ENCODE measurements at places on chromosomes 3 and 15.
A peak's percentile ranks its signal among the peaks of the same experiment; 100 is the strongest.

GRCh38 chr3:99413504-99413903 is 224.9 kb upstream of the COL8A1 start:
- DNase-seq, result no peak

- DNase-seq, result no peak
Observed at GRCh38 chr15:82159922-82160321, 102.6 kb downstream of the EFL1 start.

DNA sequence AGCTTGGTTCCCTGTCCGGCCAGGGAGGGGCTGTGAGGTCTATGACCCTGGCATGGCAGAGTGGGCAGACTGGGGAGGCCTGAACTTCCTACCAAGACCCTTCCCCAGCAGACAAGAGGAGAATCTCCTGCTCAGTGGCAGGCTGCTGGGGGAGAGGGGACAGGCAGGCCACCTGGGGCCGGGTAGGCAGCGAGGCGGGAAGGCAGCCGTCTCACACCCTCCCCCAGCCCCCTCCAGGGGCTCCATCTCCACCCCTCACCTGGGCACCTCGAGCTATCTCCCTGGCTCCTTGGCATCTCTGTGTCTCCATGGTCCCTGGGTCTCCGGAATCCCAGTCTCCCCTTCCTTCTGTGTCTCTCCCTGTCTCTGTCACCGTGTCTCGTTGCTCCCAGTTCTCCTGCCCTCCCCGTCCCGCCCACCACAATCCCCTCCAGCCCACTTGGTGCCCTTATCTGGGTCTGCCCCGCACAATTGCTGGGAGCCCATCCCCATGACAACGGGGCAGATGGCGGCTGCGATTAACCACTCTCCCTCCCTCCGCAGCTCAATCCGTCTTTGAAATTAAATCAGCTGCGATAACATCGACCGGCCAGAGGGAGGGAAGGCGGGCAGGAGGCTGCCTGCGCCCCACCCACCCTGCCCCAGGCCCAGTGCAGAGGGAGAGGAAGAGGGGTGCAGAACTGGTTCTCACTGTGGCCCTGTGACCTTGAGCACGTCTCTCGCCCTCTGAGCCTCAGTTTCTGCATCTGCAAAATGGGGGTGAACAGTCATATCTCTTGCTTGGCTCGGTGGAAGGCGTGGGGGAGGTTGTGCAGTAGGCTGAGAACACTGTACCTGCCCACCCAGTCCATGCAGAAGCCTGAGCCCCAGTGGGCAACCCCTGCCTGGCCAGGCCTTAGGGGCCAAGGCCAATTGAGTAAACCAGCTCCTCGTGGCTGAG is 9.6 kb downstream of the DNAJB8 start:
- DNase-seq, result no peak

GRCh38 chr15:65956307-65956706 is 87.0 kb downstream of the RAB11A start:
- no peak for DNase-seq

GRCh38 chr3:52119099-52119498 is 35.1 kb downstream of the POC1A start:
- no peak for DNase-seq

GRCh38 chr15:33051528-33051927 is 143.0 kb downstream of the FMN1 start:
- DNase-seq, result no peak

DNA sequence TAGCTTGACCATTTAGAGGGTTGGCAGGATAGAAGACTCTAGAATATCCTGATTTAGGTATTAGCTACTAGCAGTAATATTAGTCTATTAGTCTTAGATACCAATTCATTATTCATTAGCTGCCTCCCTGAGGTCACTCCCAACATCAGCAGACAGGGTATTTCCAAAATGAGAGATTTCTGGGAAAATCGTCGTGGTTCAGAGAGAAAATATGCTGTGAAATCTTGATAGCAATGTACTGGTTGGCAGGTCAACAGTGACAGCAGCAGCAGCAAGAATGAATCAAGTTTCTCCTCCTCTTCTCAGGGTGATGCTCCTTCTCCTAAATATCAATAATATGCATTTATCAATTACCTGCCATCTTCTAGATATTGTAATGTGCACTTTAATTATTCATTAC is 41.3 kb upstream of the ROBO1 start:
- no peak for DNase-seq

- DNase-seq, result peak; percentile 57
Observed at GRCh38 chr3:196969660-196970546, 1.3 kb upstream of the PIGZ start.

GRCh38 chr15:77025941-77026411 is 31.1 kb downstream of the PSTPIP1 start:
- no peak for DNase-seq

DNA sequence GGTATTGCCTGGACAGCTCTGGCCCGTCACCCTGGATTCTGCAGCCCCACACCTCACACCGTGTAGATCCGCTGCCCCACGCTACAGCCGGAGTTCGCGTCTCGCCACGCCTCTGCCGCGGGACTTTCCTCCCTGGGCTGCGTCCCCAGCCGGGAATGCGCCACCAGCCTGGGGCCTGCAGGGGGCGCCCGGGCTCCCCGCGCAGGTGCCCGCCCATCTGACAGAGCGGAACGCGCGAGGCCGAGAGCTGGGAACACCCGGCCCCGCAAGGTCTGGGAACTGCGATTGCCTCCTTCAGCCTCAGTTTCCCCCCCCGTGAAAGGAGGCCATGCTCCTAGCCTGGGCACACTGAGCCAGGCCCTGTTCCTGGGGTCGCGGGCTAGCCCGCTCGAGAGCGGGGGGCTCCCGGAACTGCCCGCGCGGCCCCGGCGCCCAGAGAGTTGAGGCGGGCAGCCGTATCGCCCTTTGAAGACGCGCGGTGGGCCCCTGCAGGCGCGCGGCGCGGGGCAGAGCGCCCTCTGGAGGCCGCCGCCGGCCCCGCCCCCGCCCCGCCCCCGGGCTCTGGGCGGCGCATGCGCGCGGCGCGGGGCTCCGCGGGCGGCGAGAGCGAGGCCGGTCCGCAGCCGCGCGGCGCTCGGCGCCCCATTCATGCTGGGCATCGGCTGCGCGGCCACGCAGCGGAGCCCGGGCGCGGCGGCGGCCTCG is at the start of gene PLXNA1:
TSS of gene PLXNA1 (plus strand) at position 645 of the 705 bp plus-strand sequence. CDS start 5,479 bp downstream, outside the sequence.
- peak; percentile 82 for DNase-seq

- DNase-seq, result no peak
Observed at GRCh38 chr15:63045465-63045840, 2.9 kb downstream of the TPM1 start.

- no peak for DNase-seq
Observed at GRCh38 chr15:31235311-31236183, 91.1 kb upstream of the KLF13 start.

DNA sequence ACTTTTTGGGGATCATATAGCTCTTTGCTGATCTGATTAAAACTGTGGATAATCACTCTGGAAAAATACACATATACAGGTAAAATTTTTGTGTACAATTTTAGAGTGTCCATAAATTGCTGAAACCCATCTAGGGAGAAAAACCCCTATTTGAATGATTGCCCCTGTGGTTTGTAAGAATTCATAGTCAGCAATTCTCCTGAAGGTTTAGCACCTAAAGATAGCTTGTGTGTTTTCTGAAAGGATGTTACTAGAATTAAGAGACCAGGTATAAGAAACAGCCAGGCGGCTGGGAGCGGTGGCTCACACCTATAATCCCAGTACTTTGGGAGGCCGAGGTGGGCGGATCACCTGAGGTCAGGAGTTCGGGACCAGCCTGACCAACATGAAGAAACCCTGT is 106.8 kb upstream of the RAP2B start:
- no peak for DNase-seq

DNA sequence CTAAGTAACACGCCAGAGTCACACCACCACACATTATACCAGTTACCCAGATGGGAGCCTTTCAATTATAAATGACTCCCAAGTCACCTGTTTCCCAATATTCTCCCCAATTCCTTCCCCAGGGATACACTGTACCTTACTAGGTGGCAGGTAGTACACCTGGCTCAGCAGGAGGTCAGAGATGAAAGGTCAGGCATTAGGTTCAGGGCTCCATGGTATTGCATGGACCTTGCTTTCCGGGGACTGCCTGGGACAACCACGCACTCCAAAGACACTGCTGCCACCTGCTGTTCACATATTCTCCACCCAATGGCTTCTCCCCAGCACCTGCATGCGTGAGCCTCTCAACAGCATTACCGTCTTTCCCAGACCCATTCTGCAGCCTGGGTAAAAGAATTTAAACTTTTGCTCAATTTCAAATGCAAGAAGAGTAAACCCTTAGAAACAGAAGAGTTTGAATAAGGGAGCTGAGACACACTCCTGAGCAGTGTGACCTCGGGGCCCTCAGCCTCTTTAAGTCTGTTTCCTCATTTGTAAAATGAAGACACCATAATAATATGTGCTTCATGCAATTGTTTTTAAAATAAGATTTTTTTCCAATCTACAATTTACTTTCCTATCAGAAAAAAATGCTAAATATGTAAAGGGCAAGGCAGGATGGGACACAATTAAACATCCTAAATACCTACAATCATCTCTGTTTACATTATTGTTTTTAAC is 28.0 kb upstream of the LACTB start:
- DNase-seq, result peak; percentile 62

DNA sequence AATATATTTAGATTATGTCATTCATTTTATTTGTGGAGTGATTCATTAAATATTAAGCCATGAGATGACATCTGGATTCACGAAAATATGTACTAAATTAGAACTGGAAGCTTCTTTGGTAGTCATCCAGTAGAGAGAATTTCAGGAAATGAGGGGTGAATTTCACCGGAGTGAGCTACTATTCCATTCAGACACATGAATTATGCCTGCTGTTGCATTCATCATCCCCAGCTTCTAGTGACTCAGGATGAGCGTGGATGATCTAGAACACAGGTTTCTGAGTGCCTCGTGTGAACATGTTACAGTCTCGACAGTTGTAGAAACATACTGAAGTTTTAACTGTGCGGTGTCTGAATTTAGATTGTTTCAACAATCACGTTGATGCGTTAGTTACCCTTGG is 42.9 kb upstream of the GABRG3 start:
- no peak for DNase-seq

DNA sequence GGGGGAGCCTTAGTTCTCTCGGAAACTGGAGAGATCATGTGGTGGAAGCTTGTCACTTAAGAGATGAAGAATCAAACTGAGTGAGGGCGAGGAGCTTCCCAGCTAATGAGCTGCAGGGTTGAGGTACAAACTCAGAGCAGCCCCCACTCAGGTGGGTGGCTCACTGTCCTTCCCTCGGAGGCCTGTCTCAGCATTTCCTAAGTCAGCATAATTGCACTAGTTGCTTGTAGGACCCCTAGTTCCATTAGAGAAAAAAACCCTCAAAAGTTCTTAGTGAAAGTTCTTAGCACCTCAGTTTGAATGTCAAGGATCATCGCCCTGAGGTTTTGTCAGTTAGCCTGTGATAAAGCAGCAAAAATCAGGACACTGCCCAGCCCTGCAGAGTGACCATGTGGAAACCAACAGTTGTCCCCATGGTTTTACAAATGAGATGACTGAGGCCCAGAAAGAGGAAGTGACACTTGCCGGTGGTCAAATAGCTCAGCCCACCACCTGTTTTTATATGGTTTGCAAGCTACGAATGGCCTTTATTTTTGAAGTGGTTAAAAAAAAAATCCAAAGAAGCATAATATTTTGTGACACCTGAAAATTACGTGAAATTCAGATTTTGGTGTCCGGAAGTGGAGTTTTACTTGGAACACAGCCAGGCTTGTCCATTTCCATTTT is 11.9 kb downstream of the SMAD6 start:
- DNase-seq, result no peak

DNA sequence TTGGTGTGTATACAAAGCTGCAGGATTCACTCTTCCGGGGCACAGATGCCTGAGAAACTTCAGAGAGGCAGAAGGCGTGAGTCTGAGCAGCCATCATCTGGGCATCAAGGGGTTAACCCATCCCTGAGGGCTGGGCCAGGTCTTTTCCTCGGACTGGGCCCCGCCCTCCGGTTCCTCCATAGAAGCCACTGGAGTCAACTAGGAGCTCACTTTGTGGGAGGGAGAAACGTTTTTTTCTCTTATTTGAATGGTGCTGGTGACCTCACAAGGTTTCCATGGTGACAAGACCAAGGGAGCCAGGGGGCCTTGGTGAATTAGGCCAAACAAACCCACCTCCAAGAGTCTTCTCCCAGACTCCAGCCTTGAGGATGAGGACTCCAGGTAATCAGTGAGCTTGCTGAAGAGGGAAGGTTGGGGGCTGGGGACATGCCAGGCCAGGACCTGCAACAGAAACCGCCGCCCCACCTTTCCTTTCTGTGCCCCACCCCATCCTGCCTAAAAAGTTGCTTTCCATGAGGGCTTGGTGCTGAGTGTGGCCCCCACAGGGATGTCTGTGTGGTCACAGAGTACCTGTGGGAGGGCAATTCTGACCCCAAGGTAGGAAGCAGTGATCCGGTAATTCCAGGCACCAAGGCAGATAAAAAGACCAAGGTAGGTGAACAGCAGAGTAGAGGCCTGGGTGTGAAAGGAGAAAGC is 14.8 kb upstream of the INSYN1 start:
- DNase-seq, result no peak

- no peak for DNase-seq
Observed at GRCh38 chr3:25150199-25150598, 277.9 kb upstream of the RARB start.

DNA sequence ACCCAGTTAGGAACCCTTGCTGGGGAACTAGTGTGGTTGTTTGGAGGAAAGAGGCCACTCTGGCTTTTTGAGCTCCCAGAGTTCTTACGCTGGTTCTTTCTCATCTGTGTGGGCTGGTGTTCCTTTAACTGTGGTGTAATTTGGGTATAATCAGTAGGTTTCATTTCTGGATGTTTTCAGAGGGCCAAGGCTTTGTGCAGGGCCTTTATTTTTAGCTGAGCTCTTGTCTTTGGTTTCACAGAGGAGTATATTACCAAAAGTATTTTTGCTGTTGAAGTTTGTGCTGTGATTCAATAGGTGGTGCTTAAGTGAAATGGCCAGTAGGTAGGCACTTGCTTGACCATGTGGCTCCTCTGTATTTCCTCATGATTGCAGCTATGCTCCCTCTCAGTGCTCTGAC is 357.9 kb downstream of the KCNH8 start:
- no peak for DNase-seq

DNA sequence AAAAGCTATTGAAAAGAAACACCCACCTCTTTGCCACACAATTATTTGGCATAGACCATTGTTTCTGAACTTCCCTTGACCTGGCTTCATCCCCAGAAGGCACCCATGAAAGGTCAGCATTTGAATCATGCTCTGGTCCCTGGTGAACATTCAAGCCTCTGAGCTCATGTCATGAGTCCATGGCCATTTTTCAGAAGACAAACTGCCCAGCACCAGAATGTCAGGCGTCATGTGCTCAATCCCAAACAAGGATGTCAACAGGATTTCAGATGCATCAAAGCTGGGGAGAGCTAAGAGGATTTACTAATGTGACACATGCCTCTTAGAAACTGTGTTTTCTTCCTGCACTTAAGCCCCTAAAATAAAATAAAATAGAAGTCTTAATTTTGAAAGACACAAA is 41.3 kb downstream of the TMED3 start:
- no peak for DNase-seq

All from activated CD4-positive, alpha-beta T cell treated with anti-CD3 and anti-CD28 coated beads for 24 hours (primary cell).